Activated CD8-positive, alpha-beta memory T cell treated with anti-CD3 and anti-CD28 coated beads for 24 hours (primary cell): ENCODE measurements at places on chromosomes 5 and 9.

DNA sequence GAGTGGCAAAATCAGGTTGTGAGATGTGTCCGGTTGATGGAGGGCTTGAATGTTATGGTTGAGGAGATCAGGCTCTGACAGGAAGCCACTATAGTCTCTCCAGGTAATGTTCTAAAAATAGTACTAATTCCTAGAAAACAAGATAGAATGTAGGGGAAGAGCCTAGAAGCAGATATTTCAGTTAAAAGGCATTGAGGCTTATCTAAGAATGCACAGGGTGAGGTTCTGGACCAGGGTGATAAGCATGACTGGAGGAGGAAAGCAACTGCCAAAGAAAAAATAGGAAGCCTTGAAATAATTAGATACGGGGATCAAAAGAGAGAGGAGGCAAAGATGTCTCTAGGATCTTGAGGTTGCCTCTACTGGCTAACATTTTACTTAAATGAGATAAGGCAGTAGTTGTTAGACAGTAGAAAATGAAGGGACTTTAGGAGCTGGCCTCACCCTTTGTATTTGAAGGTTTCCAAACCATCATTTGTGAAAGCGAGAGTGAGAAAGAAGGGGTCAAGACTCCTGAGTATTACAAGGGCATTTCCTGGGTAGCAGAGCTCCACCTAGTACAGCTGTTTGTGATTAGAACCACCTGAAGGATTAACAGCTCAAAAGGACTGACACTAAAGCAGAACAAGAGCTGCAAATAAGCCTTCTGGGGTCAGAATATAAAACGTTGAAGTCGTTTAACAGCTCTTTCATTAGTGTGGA is 15.4 kb upstream of the ARL15 start:
- no peak for DNase-seq

- DNase-seq, result no peak
Observed at GRCh38 chr5:72940082-72940481, 15.8 kb upstream of the FCHO2 start.

DNA sequence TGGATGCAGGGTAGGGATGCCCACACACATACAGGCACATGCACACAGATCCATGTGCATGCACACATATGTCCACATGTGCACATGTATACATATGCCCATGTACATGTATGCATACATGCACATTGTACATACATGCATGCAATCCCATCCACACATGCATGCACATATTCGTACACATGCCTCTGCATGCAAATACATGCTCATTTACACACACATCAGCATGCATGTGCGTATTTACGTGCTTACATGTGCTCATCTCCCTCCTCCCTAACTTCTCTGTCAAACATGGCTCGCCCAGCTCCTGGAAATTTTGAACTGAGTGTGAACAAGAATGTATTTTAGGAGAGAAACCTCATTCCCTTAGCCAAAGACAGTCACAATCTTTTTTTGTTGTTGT is 6.2 kb downstream of the KCNT1 start:
- DNase-seq, result no peak

DNA sequence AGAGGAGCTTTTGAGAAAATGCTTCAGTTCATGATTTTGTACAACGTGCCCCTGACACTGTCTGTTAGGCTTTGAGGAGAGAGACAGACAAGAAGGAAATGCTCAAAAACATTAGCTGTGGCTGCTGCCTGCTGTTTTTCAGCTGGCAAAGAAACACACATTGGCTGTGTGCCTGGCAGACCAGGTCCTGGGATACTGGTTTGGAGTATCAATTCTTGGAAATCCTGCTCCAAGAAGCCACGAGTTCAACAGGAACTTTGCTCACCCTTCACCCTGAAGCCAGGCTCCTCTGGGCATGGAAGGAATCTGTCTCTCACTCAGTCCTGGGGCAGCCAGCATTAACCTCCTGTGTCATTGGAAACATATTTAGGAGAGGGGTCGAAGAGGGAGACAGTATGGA is 245.5 kb downstream of the AUH start:
- DNase-seq, result no peak

DNA sequence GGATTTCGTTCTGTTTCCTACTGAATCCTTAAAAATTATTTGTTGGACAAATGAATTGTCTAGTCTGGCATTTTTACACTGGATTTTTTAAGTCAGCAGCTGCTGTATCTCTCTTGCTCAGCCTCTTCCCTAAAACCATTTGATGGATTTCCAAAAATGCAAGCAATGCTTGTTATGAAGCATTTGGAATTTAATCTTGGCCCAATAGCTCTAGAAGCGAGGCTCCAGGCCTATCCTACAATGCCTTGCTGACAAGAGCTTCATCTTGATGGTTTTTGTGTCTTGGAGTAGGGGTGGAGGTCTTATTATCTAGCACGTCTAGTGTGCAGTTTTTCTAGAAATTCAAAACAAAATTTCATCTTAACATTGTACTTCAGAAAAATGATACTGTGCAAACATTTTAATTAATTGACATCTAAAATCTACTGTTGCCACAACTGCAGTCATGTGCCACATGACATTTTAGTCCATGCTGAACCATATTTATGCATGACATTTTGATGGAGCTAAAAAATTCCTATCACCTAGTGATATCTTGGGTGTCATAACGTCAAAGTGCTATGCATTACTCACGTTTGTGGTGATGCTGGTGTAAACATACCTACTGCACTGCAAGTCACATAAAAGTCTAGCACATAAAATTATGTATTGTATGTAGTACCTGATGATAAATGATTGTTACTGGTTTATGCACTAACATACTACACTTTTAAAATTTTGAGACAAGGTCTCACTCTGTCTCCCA is 5.9 kb upstream of the RAD23B start:
- no peak for DNase-seq

GRCh38 chr5:163772644-163773043 is 267.2 kb downstream of the MAT2B start:
- DNase-seq, result no peak

- no peak for DNase-seq
Observed at GRCh38 chr9:87097238-87097637, 149.9 kb upstream of the GAS1 start.

DNA sequence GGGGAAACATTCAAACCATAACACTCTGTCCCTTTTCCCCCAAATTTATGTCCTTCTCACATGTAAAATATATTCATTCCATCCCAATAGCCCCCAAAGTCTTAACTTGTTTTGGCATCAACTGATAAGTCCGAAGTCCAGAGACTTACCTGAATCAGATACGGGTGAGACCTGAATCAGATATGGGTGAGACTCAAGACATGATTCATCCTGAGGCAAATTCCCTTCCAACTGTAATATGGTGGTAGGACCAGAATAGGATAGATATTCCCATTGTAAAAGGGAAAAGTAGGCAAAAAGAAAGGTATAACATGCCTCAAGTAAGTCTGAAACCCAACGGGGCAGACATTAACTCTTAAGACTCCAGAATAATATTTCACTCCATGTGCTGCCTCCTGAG is 115.6 kb upstream of the CKMT2 start:
- DNase-seq, result no peak

GRCh38 chr5:57468481-57469163 is 14.0 kb downstream of the ACTBL2 start:
- no peak for DNase-seq

DNA sequence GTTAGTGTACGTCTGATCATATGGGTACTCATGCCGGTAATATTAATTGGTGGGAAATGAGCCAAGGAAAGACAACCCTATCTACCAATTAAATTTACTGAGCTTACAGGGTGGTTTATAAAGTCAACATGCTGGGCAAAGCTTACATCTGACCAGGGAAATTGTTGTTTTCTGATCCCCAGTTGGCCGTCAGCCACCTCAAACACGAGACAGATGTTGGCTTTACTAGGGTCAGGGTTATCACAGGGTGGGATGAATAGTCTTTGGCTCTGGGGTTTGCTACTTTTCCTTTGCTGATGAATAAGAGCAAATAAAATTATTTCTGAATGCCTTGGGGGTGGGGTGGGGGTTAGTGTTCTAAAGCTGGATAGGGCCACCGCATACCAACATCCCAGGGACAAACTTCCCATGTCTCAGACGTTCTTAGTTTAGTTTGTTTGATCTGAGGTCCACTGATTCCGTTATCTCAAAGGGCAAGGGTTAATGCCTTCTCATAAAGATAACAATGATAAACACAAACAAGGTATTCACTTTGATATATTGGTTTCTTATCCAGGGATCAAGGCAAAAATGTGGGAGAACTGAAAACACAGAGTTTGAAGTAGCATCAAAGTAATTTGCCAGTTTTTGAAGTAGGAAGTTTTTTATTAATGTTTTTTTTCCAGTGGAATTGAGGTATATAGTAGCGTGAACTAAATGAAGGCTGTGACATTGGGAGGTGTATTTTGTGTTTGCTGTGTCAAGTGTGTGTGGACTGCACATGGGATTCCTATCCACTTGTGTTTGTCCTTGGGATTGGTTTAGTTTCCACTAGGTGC is 109.1 kb upstream of the RPS23 start:
- no peak for DNase-seq

- no peak for DNase-seq
Observed at GRCh38 chr5:12870872-12871539, 966.8 kb upstream of the CTNND2 start.

DNA sequence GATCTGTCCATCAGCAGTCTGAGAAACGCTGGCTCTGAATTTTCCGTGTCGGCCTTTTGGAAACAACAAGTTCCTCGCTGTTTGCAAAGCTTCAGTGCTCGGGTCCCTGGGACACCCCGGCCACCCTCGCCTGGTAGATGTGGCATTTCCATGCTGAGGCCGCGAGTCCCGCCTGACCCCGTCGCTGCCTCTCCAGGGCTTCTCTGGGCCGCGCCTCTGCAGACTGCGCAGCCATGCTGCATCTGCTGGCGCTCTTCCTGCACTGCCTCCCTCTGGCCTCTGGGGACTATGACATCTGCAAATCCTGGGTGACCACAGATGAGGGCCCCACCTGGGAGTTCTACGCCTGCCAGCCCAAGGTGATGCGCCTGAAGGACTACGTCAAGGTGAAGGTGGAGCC is 4.7 kb downstream of the NTNG2 start:
- no peak for DNase-seq

DNA sequence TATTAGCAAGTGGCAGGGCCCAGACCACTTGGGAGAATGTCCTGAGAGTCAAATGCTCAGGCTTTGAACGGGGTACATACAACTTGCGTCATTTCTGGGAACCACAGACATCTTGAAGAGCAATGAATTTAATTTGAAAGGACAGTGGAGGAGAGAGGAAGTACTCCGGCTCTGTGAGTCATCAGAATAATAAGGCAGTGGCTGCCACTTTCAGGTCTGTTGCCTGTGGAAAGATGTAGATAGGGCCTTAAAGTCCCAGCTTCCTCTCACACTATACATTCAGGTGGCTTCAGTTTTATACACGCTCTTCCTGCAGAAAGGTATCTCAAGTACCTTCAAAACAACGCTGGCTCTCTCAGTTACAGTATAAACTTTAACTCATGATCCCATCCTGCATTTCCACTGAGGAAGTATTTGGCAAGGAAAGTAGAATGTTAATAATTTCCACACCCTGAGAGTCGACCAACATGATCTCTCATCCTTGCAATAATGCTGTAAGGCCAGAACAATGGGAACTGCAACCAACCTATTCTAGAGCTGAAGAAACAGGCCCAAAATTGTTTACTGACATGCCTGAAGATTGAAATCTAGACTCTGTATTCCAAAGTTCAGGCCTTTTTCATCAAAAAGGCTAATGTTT is 6.8 kb upstream of the PRUNE2 start:
- DNase-seq, result no peak

DNA sequence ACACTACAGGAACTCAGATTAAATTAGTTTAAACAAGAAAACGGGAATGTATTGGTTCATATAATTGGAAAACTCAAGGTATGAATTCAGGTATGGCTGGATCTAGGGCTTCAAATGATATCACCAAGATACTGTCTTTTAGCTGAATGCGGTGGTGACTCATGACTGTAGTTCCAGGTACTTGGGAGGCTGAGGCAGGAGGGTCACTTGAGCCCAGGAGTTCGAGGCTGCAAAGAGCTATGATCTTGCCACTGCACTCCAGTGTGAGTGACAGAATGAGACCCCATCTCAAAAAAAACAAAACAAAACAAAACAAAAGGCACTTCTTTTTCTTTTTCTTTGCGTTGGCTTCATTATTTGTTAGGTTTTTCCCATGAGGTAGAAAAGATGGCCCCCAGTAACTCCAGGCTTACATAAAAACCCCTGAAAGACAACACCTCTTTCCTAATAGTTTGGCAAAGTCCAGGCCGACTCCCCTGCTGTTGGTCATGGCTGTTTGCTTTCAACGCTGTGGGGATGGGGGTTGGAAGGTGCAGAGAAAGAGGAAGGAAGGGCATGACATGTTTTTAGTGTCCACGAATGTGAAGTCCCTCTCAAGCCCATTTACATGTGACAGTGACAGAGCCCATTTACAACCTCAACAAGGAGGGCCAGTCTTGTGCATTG is 39.8 kb upstream of the CRB2 start:
- no peak for DNase-seq

- no peak for DNase-seq
Observed at GRCh38 chr9:15693701-15694100, 140.9 kb downstream of the CCDC171 start.

GRCh38 chr5:428219-428618 is 14.8 kb upstream of the EXOC3 start:
- no peak for DNase-seq

DNA sequence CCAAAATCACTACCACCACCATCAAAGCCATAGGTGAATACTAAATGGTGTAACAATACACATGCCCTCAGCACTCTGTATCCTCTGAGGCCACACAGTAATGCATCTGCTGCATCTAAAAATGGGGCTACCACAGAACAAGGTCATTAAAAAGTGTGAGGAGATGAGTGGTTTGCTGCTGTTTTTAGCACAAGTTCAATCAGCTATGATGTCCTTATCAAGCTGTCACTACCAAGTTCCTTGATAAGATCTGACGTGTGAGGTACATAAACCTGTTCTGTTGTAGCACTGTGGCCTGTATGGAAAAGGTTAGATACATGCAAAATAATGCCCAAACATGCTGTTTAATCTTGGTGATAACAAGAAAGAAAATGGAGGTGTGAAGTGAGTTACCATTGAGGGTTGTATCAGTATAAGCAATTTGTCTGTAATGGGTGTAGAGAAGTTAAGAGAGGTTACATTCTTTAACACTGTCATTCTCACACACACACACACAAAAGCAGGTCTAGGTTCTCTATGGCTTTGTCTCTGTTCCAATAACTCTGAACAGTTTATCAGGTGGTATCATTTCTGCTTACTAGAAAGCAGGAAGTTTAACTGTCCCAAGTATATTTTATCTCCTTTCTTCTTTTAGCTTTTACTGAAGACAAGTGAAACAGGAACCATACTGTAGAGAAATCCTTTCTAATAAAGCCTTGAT is 252.9 kb downstream of the CWC27 start:
- no peak for DNase-seq

- DNase-seq, result no peak
Observed at GRCh38 chr9:84027201-84027600, 46.6 kb downstream of the RMI1 start.
